ENCODE measurements at places on chromosomes 13 and 19. TPM values are rescaled to one million over a fixed set of nuclear protein-coding genes. Genes with fewer than 3 reads are reported as not detected.
A peak's percentile ranks its signal among the peaks of the same experiment; 100 is the strongest.

GRCh38 chr19:45578861-45579260 lies 5.7 kb downstream of the OPA3 start:
- DNase-seq = no peak

FUT6 gene
- not detected for total RNA-seq

DNA sequence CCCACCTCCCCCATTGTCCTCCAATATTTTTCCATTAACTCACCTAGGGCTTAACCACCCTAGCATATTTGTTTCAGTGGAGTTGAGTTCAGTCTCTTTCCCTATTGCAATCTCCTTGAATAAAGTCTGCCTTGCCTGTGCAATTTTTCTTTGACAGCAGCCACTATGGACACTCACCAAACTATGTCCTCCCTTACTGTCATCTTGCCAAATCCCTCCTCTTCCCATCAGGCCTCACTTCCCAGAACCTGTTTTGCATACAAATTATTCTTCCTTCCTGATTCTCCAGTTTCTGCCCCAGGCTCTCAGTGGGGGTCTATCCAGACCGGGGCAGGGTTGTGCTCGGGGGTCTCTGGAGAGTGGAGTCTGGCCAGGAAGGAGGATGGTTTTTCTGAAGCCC lies 2.2 kb upstream of the LYPD5 start:
- DNase-seq = no peak

KRTDAP gene
- total RNA-seq = not detected

DNA sequence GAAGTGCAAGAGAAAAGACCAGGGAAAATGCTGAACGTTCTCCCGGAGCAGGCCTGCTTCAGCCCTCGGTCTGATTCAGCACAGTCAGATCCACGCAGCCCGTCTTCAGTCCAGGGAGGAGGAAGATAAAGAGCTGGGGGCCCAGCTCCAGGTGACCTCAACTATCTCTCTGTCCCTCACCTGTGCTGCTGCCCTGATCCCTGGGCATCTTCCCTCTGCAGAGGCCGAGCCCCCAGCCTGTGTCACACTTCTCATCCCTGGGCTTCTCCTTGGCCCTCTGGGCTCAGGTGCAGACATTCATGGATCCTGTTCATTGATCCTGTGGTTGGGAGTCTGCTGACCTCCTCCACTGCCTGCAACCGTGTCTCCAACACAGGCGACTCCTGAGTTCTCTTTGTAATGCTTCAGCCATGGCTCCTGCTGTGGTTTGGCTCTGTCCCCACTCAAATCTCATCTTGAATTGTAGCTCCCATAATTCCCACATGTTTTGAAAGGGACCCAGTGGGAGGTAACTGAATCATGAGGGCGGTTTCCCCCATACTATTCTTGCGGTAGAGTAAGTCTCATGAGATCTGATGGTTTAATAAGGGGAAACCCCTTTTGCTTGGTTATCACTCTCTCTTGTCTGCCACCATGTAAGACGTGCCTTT lies 27.9 kb downstream of the COL4A2 start:
- DNase-seq = no peak

GRCh38 chr19:13981021-13981420 lies 25.1 kb downstream of the RFX1 start:
- DNase-seq = no peak

DNA sequence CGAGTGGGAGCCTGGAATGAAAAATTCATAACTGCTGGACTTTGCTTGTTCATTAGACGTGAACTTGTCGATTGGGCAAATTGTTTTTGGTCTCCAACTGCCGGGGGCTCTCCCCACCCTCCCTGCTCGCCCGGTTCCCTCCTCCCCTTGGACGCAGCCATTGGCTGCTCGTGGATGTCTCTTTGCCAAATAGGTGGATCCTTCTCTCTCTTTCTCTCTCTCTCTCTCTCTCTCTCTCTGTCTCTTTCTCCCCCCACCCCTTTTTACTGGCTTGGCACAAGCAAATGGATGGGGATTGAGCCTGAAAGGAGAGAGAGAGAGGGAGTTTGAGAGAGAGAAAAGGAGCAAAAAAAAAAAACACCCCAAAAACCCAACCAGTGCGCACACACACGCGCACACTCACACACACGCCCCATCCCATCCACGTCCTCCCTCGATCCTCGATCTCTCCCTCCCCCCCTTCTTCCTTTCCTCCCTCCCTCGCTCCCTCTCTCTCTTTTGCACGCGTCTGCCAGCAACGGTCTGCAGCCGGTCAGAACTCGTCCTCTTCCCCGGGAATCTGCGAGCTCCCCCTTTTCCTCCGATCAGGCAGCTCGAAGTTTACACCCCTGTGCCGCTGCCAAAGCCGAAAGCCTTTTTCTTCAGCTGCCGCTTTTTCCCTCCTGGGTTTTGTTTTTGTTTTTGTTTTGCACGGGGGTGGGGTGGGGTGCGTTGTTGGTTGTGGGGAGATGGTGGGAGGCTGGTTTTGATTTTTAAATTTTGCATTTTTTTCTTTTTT lies 27.8 kb downstream of the NFIX start:
- peak; percentile 82 for DNase-seq

DNA sequence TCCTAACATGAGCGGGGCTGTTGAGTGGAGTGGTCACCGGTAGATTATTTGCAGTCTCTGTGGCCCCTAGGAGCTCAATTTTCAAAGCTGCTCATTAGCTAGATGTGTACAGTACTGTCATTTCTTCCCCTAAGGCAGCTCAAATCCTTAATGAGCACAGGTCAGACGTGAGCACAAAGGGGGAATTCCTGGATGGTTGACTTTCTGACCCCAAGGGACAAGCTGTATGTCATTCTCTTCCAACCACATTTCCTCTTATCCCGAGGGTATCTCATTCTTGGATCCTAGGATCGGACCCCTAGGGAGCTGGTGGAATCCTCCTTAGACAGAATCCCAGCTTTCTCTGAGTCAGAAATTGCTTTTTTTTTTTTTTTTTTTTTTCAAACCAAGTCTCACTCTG lies 5.7 kb upstream of the OR7G3 start:
- no peak for DNase-seq

CCL25 gene
- not detected for total RNA-seq

GRCh38 chr13:27339299-27339698 lies 68.7 kb downstream of the RASL11A start:
- peak; percentile 70 for DNase-seq

GRCh38 chr13:40348096-40348679 lies 318.3 kb downstream of the FOXO1 start:
- DNase-seq = no peak

GRCh38 chr19:49098795-49099194 lies 13.5 kb downstream of the SNRNP70 start:
- no peak for DNase-seq

DNA sequence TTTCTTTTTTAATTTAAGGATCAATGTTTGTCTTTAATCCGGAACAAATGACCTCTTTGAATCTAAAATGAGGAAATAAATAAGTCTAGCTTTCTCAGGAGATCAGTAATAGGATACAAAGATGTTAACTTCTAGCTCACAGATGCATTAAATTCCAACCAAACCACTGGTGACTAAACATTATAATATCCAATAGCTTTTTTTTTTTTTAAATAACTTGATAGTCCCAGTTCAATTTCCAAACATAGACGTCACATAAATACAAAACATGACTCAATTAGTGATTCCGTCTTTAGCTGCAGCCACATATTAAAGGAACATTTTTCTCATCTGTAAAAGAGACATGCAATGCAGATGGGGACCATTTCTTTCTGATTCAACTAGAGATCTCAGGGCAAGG lies 390.5 kb upstream of the PCDH9 start:
- DNase-seq = no peak

DNA sequence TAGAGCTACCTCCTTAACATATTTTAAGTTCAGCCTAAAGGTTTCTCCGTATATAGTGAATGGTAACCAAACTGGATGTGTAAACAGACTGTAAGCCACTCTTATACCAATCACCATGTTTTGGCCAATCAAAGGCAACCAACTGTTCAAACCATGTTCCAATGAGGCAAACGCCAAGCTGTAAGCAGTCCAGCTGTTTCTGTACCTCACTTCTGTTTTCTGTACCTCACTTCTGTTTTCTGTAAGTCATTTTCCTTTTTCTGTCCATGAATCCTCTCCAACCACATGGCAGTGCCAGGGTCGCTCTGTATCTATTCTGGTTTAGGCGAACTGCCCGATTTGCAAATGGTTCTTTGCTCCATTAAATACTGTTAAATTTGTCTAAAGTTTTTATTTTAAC lies 24.4 kb downstream of the COMMD6 start:
- no peak for DNase-seq

CCDC169 gene
- total RNA-seq = 2.0 TPM

- DNase-seq = peak; percentile 99
These were observed 4.8 kb downstream of the RPS16 start for GRCh38 chr19:39430675-39431593.

DNA sequence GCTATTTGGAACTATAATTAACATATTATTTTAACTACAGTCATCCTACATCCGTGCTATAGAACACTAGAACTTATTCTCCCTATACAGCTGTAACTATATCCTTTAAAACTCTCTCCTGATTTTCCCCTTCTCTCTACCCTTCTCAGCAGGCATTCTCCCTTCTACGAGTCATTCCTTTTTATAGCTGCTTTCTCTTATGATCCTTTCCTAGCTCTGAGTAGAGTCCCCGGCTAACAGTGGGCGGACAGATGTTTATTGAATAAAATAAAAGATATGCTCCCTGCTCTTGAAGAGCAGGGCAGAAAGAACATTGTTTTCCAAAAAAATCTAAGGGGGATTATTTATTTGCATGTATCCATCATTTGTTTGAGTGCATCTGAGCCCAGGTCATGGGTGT lies 246.5 kb upstream of the TMTC4 start:
- no peak for DNase-seq

GRCh38 chr19:11377237-11377636 lies 2.8 kb downstream of the SWSAP1 start:
- peak; percentile 73 for DNase-seq

GRCh38 chr13:37645181-37645740 lies 46.7 kb upstream of the POSTN start:
- no peak for DNase-seq

DNA sequence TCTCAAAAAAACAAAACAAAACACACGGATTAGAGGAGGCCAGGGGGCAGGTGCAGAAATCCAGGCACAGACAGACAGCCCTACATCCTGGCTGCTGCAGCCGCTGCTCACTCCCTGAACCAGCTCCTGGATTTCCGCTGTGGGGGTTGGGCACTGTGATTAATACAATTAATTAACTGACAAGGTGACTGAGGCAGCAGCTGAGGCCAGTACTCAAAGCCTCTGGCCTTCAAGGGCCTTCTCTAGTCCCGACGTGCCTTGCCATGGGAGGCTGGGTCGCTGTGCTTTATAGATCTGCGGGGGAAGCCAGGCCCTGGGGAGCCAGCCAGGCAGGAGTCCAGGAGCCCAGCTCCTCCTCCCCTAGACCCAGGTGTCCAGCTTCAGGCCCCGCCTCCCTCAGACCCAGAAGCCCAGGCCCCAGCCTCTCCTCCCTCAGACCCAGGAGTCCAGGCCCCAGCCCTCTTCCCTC lies 4.6 kb downstream of the NECTIN2 start:
- no peak for DNase-seq

GRCh38 chr19:12287958-12288500 lies 6.7 kb downstream of the ZNF44 start:
- no peak for DNase-seq

- no peak for DNase-seq
These were observed 127.2 kb upstream of the SOX1 start for GRCh38 chr13:111939666-111940278.

GRCh38 chr19:45475537-45476291 lies 7.9 kb downstream of the FOSB start:
- DNase-seq = no peak

GRCh38 chr19:41706741-41707501 lies 1.5 kb upstream of the CEACAM5 start:
- DNase-seq = peak; percentile 60

DNA sequence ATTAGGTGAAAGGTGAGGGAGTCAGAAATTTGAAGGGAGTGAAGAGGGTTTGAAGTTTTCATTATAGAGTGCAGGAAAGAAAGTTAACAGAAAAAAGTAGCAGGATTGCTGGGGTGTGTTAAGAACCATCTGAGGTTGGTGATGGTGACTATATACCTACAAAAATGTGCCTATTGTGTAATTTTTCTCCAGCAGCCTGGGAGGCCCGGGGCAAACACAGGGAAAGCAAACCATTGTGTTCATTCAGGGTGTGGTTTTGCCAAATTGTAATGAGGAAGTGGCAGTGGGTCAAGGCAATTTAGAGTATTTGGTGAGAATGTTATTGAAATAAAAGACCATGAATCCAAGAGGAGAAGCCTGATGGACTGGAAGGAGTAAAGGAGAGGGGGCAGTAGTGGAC lies 8.2 kb upstream of the SUCLA2 start:
- DNase-seq = peak; percentile 82

GRCh38 chr13:50450279-50450678 lies 393.2 kb downstream of the DLEU7 start:
- no peak for DNase-seq

- no peak for DNase-seq
These were observed 49.3 kb downstream of the VAV1 start for GRCh38 chr19:6821639-6822310.

DNA sequence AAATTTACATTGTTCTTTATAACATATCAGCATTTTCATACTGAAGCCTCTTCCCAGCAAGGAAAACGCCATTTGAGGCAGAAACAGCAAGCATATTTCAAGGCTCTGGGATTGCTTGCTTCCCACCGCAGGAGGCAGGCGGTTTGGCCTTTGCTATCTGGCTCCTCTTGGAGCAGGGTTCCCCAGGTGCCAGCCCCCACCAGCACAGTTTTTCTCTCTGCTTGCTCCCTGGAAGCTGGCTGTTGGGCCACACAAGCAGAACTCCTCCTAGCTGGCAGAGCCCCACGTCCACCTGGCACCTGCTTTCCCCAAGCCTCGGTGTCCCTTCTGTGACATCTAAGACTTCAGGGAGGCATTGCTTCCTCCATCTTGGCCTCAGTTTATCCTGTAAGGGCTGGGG lies 16.7 kb downstream of the GATAD2A start:
- DNase-seq = no peak

C19orf33 gene
- 51.9 TPM for total RNA-seq

DNA sequence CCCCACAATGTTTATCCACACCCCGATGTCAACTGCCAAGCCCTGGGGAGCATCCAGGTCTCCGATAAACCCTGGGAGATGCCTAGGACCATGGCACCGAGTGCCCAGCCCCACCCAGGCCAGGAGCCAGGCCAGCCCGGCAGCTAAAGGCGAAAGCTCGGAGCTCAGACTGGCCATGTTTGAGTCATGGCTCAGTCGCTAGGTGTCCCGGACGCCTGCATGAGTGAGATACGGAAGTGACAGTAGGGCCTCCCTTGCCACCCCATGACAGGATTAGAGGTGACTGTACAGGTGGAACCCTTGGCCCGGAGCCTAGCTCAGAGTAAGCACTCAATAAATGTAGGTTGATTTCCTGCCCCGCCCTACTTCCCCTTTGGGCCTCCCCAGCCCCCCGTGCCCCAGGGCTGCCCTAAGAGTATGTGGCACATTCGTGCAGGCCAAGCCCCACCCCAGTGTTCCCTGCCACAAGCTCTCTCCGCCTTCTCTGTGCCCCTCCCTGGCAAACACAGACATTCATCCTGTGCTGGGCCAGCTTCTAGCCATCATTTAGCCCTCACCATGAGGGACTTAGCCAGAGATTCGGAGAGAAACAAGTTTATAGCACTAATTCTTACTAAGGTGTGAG lies 5.8 kb upstream of the TPM4 start:
- peak; percentile 82 for DNase-seq

GRCh38 chr19:1253514-1254080 lies 5.2 kb downstream of the MIDN start:
- DNase-seq = no peak

- DNase-seq = no peak
These were observed 18.5 kb upstream of the ATP12A start for GRCh38 chr13:24661713-24662112.

All from HT1080 (cell line).